ENCODE measurements at places on chromosomes 7 and 10.

- no peak for DNase-seq
Observed at GRCh38 chr10:14478604-14479003, 147.9 kb upstream of the FRMD4A start.

DNA sequence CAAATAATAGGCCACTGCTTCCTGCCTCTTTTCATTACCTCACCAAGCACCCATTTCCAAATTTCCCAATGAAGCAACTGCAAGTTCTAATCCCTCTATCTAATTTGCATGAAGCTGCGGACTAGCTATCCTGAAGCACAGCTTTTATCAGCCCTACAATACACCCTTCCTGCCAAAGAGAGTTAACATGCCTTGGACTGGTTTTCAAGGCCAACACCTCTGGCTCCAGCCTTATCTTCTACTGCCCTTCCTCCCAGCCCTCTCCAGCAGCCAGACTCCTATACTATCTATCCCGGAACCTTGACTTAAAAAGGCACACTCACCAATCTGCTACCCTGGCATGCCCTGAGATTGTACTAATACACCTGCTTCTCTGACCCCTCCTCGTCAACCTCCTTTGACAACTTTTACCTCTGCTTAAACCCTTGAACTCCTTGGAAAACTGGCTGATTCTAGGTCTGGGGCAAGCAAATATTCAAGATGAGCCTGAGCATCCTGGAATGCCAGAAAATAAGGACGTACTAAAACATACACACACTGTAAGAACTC is 73.4 kb downstream of the SGMS1 start:
- DNase-seq = no peak

DNA sequence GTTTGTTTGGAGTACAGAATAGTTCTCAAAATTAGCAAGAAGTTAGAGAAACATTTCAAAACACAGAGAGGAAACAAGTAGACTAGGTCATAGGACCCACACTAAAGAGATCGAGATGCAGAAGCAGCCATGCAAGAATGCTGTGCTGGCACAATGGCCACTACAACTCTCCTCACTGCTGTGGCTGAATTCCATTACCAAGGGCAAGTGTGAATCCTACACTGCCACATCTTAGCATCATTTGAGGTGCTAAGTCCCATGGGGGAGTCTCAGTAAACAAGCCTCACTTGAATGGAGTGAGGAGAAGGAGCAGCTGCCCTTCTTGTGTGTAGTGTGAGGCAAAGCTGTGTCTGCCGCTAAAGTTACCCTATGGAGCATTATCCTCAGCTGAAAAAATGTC is 56.7 kb downstream of the PCLO start:
- DNase-seq = no peak

GRCh38 chr7:17013204-17013603 is 131.4 kb upstream of the AGR3 start:
- DNase-seq = no peak

- DNase-seq = no peak
Observed at GRCh38 chr10:310976-311639, 175.9 kb downstream of the ZMYND11 start.

Data from stimulated activated CD8-positive, alpha-beta memory T cell treated with anti-CD3 and anti-CD28 coated beads, Interleukin-15, amount 100 ng/mL, for 48 hours (primary cell).